Neuronal stem cell (in vitro differentiated cells): ENCODE measurements at places on chromosomes 1 and 21.

GRCh38 chr1:15799928-15800835 is 7.3 kb downstream of the UQCRHL start:
- no peak overlapping the region for H3K4me3 ChIP-seq
- H3K36me3 ChIP-seq = no peaks in the 10 kb centered on the region
- H3K27ac ChIP-seq = no peak overlapping the region
- DNase-seq = no peak

DNA sequence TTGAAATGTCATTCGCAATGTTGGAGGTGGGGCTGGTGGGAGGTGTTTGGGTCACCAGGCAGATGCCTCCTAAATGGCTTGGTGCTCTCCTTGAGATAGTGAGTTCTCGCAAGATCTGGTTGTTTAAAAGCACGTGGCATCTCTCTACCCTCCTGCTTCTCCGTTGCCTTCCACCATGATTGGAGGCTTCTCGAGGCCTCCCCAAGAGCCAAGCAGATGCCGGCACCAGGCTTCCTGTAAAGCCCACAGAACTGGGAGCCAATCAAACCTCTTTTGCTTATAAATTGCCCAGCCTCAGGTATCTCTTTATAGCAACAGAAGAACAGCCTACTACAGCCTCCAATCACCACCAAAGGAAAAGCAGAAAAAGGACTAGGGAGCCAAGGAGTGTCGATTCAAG is 80.5 kb downstream of the PDE9A start:
- no peak for DNase-seq
- no peaks in the 10 kb centered on the region for H3K27me3 ChIP-seq
- H3K27ac ChIP-seq = no peak overlapping the region
- peaks cover 4% of the 10 kb centered on the region for H3K4me1 ChIP-seq

DNA sequence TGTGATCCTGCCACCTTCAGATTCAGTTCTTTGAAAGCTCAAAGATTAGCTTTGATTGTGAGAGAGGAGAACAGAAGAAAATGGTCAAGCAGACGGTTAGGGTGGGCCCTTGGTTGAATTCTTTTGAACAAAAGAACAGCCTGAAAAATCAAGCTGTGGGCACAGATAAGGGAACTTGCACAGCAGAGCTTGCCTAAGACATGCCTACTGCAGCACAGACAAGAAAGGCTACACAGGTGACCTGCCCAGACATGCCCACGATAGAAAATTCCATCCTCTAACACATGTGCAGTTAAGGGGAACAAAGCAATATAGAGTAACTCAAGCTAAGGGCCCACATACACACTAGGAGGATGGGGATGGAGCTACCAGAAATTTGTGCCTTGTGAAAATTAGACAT is 512.5 kb upstream of the LRRC7 start:
- no peak overlapping the region for H3K27ac ChIP-seq
- H3K4me1 ChIP-seq = no peaks in the 10 kb centered on the region
- no peaks in the 10 kb centered on the region for H3K36me3 ChIP-seq

DNA sequence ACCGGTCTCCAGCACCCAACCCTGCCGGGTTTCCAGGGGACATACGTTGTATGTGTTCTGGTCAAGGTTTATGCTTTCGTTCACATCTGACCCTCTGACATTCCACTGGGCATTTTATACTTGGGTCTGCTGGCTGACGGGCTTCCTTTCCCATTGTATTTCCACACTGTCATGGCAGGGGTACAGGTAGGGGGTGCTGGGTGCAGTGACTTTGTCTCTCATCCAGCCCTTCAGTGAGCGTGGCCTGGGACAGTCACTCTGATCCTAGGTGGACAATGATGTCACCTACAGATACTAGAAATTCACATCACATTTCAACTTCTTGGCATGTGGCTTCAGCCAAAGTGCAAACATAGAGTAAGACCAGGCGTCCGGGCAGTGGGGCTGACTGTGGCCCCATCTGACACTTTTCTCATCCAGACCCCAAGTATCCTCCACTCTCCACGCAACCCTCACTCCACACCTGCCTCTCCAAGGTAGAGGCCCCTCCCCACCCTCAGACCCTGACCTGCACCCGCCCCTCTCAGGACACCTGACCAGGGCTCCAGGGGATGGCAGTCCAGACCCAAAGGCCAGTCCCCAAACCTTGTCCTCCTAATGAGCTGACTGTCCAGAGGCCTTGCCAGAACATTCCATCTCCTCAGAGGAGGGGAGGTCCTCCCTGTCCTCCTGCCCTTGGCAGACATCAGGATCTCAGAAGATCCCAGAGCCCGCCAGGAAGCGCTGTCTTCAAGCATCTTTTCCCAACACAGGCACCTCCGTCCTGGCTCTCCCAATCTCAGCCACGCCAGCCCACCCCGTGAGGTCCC is 743 bp upstream of the KRTAP10-10 start:
- H3K36me3 ChIP-seq = no peaks in the 10 kb centered on the region
- peaks cover 5% of the 10 kb centered on the region for H3K4me1 ChIP-seq
- no peak overlapping the region for H3K27ac ChIP-seq
- H3K27me3 ChIP-seq = no peaks in the 10 kb centered on the region
- no peak for DNase-seq

DNA sequence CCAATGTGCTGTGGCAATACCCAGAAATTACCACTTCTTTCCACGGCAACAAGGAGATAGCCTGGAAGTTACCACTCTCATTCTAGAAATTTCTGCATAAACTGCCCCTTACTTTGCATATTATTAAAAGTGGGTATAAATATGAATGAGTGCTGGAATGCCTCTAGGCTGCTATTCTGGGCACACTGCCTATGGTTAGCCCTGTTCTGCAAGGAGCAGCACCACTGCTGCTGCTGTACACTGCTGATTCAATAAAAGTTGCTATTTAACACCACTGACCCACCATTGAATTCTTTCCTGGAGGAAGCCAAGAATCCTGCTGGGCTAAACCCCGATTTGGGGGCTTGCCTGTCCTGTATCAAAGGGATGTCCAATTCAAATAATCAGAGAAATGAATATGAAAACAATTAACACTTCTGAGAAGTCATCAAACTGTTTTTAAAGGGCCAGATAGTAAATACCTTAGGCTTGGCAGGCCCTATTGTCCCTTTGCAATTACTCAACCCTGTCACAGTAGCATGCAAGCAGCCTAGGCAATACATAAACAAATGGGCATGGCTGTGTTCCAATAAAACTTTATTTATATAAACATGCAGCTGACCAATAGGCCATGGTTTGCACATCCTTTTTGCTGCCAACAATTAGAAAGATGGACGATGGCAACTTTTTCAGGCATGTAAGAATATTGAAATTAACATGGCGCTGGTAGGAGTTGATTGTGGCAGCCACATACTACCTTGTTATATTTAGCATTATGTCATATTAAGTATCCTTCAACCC is 369.4 kb upstream of the B3GALT2 start:
- no peaks in the 10 kb centered on the region for H3K4me1 ChIP-seq
- H3K36me3 ChIP-seq = no peaks in the 10 kb centered on the region
- no peaks in the 10 kb centered on the region for H3K27me3 ChIP-seq
- H3K27ac ChIP-seq = no peak overlapping the region

- H3K27ac ChIP-seq = no peak overlapping the region
- H3K4me3 ChIP-seq = no peak overlapping the region
- peaks cover 2% of the 10 kb centered on the region for H3K4me1 ChIP-seq
- H3K27me3 ChIP-seq = no peaks in the 10 kb centered on the region
Observed at GRCh38 chr1:206489980-206490770, 17.2 kb upstream of the RASSF5 start.

DNA sequence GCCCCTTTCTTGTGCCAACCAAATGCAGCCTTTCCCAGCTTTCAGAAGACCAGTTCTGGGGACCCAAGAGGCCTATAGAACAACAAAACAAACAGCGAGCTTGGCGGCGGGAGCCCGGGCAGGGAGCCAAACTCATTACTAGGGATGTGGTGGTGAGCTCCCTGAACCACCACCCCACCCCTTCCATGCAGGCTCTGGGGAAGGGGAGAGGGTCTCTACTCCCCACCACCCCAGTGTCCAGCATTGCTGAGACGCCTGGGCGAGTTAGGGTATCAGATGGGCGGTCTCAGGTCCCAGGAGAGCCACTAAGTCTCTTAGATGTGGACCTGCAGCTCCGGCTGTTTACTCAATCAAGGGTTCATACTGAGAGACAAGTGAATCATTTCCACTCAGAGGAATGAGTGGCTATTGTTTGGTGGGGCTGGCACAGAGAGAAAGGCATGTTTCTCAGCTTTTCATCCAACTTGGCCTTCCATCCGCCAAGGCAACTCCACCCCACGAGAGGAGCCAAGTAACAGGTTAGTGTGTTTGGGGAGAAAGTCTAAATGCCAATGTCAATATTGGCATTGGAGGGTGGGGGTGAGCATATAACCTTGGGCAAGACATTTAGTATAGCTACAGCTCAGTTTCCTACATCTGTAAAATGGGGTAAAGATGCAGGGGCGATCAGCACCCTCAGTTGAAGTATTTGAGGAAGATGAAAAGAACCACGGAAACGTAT is 40.9 kb downstream of the PLXNA2 start:
- H3K36me3 ChIP-seq = no peaks in the 10 kb centered on the region
- DNase-seq = no peak
- H3K27ac ChIP-seq = no peak overlapping the region
- peaks cover 27% of the 10 kb centered on the region for H3K4me1 ChIP-seq
- H3K27me3 ChIP-seq = no peaks in the 10 kb centered on the region

DNA sequence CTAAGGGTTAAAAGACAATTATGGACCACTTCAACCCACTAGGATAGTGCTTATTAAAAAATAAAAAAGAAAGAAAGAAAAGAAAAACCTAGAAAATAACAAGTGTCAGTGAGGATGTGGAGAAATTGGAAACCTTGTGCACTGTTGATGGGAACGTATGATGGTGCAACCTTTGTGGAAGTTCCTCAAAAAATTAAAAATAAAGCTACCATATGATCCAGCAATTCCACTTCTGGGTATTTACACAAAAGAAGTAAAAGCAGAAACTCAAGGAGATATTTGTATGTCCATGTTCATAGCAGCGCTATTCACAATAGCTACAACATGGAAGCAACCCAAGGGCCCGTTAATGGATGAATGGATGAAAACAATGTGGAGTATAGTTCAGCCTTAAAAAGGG is 115.2 kb upstream of the ATP1A1 start:
- peaks cover 20% of the 10 kb centered on the region for H3K4me1 ChIP-seq
- H3K27ac ChIP-seq = no peak overlapping the region
- DNase-seq = no peak
- no peaks in the 10 kb centered on the region for H3K36me3 ChIP-seq
- no peaks in the 10 kb centered on the region for H3K27me3 ChIP-seq

DNA sequence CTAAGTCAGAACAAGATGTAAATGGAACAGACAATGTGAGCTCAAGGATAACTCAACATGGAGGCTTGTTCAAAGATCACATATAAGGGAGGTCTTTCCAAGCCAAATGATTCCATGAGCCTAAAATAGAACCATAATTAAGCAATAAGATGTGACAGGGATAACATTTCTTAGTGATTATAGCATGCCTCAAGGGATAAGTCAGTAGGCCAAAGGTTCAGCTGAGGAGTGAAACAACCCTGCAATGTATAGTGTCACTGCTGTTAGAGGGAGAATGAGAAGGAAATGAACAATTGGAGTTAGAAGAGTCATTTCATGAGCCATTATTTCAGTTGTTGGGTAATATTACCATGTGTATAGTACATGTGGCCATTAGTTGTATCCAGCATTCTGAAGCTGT is 25.0 kb downstream of the GORAB start:
- DNase-seq = no peak
- no peaks in the 10 kb centered on the region for H3K4me1 ChIP-seq
- H3K27ac ChIP-seq = no peak overlapping the region
- peaks cover 24% of the 10 kb centered on the region for H3K36me3 ChIP-seq
- H3K4me3 ChIP-seq = no peak overlapping the region

DNA sequence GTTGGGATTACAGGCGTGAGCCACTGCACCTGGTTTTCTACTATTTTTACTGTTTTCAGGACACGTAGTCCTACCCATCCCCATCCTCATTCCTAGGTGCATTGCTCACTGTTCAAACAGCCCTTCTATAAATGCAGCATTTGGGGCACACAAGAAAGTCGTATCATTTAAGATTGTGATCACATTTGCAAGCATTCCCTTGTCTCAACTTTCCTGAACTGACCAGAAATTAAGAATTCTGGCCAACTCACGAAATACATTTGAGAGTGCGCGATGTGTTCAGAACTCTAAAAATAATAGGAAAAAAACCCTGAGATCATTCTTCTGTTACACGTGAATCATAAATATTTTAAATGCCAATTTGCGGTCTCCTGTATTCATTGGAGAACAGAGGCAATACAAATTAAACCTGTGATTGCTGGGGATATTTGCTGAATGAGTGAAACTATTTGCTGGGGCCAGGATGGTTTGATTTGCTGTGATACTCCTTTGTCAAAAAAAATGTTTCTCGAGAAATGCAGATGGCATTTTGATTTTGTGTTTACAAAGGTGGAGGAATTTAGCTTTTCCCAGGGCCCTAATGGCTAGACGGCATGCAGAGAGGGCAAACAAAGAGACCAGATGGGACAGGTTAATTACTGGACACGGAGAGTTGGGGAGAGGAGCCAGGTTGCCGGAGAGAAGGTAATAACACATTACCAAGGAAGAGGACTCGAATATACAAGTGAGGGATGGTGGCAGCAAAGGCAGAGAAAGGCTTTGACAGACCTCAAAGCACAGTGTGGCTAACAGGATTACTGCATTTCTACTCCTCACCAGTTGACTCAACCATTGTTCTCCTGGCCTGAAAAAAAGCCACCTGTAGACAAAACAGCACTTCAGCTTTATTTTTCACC is 38.4 kb downstream of the STPG1 start:
- no peak overlapping the region for H3K4me3 ChIP-seq
- H3K4me1 ChIP-seq = peaks cover 23% of the 10 kb centered on the region
- peak; percentile 48 for DNase-seq

DNA sequence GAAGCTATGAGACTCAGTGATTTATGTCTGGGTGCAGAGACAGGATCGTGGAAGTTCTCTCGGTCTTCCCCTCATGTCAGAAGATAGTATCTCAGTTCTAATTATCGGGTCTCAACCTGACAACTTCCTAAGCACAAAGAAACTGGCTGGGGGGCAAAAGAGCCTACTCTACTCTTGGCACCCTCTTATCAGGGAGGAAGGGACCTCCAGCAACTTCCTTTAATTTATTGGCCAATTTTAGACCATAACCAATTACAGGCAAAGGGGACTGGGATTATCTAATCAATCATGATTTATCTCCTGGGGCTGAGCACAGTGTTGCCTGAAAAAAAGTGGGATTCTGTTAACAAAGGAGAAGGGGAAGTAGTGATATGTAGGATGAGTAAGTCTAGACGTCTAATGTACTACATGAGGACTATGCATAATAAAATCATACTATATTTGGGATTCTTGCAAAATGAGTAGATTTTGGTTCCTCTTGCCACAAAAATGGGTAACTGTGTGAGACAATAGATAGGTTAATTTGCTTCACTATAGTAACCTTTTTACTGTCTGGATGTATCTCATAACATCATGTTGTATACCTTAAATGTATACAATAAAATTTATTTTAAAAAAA is 98.8 kb downstream of the ZFYVE9 start:
- no peaks in the 10 kb centered on the region for H3K4me1 ChIP-seq
- H3K36me3 ChIP-seq = peaks cover 1% of the 10 kb centered on the region
- no peak overlapping the region for H3K4me3 ChIP-seq
- no peak overlapping the region for H3K27ac ChIP-seq
- no peaks in the 10 kb centered on the region for H3K27me3 ChIP-seq
